B cell (primary cell): ENCODE measurements at places on chromosomes 3 and 15. TPM values are rescaled to one million over a fixed set of nuclear protein-coding genes. Genes with fewer than 3 reads are reported as not detected.

HTR3C gene
- total RNA-seq = not detected in 2 replicates

GOLGA8G gene
- not detected in 2 replicates for total RNA-seq

MOBP gene
- total RNA-seq = not detected in 2 replicates

IL17RC gene
- total RNA-seq = 0.24 and 0.25 TPM in 2 replicates

IQCH gene
- 1.6 and 2.2 TPM in 2 replicates for total RNA-seq

MESP2 gene
- total RNA-seq = not detected in 2 replicates

NPAP1 gene
- total RNA-seq = not detected in 2 replicates

IL16 gene
- total RNA-seq = 284 and 287 TPM in 2 replicates

PLA1A gene
- 0.27 and 0.58 TPM in 2 replicates for total RNA-seq

PRKCI gene
- total RNA-seq = 9.9 and 11.1 TPM in 2 replicates

PIERCE2 gene
- 1.2 and 1.8 TPM in 2 replicates for total RNA-seq

ITPKA gene
- total RNA-seq = 0.22 TPM in 1 of 2 replicates, not detected in the other

TM4SF18 gene
- not detected in 2 replicates for total RNA-seq

EFHB gene
- 0.74 and 0.90 TPM in 2 replicates for total RNA-seq

CDHR4 gene
- 0.29 and 0.32 TPM in 2 replicates for total RNA-seq

- no peak for DNase-seq
Measured at GRCh38 chr3:102614585-102614984, 179.8 kb downstream of the ZPLD1 start.

DNA sequence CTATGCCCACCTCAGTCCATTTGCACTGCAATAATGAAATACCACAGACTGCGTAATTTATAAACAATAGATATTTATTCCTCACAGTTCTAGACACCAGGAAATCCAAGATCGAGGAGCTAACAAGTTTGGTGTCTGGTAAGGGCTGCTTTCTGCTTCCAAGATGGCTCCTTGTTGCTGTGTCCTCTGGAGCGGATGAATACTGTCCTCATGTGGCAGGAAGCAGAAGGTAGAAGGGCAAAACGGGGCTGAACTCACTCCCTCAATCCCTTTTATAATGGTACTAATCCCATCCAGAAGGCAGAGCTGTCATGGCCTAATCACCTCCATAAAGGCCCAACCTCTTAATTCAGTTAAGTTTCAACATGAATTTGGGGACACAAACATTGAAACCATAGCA is 75.3 kb downstream of the P2RY1 start:
- DNase-seq = no peak

- no peak for DNase-seq
Measured at GRCh38 chr3:77373619-77374018, 333.7 kb downstream of the ROBO2 start.

GRCh38 chr3:50256978-50257890 is 11.7 kb upstream of the SEMA3B start:
- DNase-seq = peak; percentile 44

DNA sequence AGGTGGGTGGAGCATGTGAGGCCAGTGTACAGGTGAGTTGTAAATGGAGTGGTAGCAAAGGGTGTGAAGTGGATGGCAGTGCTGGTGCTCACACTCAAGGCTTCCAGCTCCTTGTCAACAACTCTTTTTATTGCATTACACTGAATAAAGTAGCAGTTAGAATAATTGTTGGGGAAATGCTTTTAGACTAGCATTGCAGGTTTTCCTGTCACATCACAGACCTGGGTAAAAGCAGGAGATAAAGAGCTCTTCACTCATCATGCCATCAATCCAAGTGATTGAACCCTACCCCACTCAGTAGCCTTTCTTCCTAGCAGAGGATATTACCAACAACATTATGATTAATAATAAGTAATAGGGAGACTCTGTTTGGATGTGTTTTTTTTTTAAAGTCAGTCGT is 81.6 kb downstream of the CDIN1 start:
- DNase-seq = no peak

- no peak for DNase-seq
Measured at GRCh38 chr15:48458876-48459275, 127.6 kb downstream of the DUT start.

DNA sequence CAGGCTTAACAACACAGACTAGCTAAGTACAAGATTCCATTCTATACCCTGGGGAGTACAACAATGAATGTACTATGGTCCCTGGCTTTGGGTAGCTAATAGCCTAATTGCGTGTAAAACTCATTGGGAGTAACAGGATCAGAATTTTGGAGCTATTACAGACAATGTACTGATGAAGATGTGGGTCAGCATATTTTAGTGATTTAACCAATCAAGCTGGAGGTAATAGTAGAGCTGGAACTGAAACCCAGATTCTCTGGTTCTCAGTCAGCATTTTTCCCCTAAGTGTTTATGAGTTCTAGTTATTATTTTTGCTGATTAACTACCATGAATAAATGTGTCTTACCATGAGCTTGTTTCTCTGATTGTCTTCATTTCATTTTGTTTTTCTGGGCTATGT is 578.7 kb downstream of the NLGN1 start:
- DNase-seq = no peak

GRCh38 chr3:123300583-123300982 is 98.8 kb downstream of the SEC22A start:
- DNase-seq = no peak

DNA sequence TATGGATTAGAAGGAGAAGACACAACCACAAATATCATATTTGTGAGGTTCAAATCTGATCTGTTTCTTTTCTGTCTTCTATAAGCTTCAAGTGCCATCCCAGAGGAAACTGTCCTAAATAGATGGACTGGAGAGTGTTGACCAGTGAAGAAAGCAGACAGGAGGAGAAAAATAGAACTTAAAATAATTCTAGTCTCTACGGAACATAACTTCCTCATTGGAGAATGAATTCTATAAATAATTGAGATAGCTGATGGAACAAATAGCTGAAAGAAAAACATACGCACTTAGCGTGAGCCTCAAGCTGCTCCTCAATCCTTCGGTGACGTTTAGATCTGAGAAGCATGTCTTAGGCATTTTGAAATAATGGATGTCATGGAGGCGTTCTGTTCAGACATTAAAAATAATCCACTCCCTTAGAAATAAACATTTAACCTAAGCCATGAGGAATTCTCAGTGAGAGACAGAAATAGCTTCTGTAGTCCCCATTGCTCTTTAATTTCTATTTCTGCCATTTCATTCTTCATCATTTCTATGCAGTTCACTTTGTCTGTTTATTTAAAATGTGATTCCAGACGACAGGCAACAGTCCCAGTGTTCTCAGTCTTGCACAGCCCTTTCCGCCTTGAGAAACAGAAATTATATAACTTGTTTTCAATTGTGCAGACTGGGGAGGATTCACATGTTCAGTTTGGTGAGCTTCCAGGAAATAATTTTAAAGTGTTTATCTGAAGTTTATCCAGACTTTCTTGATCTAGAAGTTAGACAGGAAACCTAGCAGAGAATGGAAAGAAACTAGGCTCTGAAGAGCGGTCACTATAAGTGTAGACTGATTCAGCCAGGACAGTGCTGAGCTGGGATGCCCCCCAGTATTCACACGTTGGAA is 97.3 kb downstream of the NR1D2 start:
- no peak for DNase-seq

DNA sequence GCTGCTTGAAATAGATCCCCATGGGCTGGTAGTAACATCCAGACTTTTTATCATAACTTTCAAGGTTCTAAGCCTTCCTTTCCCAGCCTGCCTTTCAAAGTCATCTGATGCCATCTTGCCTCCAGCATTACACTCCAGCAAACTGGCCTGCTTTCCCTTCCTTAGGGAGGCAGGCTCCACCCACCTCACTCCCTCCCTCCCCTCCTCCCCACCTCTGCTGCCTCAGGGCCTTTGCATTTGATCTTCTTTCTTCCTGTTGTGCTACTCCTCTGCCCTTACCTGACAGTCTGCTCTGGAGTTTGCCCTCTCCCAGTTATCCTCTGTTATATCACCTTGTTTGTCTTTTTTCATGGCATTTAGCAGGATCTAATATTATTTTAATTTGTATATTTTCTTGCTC is 319.5 kb downstream of the KCNH8 start:
- no peak for DNase-seq
